Brain microvascular endothelial cell (primary cell): ENCODE measurements at places on chromosomes 5 and 9.

DNA sequence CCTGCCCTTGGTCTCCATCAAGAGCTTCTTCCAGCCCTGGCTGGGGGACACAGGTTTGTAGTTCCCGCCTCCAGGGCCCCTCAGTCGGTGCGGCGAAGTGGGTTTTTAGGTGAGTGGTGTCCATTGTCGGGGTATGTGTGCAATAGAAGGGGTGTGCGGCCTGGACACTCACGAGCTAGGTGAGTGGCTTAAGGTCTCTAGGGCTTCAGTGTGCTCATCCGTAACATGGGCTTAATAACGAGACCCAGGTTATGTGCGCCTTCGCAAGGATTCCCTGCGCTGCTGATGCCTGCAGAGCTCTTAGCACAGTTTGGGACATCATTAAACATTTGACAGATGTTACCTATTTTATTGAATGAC lies 656 bp downstream of the CEP78 start:
- peak; percentile 3 for DNase-seq

- DNase-seq = no peak
Observed at GRCh38 chr9:29044959-29045358, 1471.7 kb upstream of the C9orf72 start.

DNA sequence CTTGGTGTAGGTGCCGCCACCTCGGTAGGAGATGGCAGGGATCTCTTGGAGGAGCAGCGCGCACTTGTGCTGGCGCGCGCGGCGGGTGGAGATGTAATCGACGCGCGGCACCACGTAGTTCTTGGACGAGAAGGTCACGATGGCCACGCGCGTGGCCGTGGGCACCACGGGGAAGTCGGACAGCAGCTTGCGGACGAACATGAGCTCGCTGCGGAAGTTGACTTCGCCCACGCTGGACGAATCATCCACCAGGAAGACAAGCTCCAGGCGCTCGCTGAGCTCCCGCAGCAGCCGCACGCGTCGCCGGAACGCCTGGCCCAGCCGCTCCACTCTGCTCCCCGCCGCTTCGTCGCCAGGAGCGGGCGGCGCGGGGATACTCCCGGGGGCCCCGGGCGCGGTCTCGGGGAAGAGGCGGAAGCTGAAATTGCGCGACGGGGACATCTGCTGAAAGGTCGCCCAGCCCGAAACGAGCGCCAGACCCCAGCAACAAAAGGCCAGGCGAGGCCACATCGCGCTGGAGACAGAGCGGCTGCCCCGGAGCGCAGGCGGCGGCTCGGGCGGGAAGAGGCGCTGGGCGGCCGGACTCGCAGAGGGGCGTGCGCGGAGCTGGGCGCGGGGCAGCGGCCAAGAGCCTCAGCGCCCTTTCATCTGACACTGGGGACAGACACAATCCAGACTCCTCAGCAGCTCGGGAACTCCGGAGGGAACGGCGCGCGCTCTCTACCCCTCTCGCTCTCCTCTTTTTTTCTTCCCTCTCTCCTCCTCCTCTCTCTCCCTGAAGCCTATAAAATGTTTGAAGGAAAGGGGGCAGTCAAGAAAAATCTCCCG lies at the start of gene SVEP1:
Gene SVEP1 (minus strand): TSS at position 708 of the 828 bp plus-strand sequence. CDS start 198 bp downstream, at position 510.
- peak; percentile 44 for DNase-seq

GRCh38 chr9:130842545-130842944 lies 7.5 kb downstream of the ABL1 start:
- DNase-seq = no peak

GRCh38 chr5:72366324-72366976 lies 46.3 kb downstream of the PTCD2 start:
- peak; percentile 83 for DNase-seq

DNA sequence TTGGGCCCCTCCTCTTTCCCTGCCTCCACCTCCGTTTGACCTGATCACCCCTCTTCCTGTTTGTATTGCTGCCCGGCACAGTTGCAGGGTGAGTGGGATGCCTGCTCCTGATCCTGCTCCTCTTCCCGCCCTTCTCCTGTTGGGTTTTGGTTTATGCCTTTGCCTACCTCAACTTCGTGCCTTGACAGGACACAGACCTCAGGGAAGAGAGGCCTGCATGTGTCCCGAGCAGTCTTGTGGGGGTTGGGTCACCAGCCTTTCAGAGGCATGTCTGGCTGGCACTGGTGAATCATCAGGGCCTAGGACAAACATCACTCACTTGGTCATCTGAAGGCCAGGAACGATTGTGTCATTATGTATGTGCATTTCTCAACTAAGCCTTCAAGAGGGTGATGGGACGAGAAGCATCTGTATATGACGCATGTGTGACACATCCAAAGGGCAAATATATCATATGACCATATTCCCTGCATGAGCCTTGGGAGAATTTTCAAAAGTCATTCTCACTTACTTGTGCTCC lies 56.9 kb downstream of the NPR3 start:
- DNase-seq = peak; percentile 96

DNA sequence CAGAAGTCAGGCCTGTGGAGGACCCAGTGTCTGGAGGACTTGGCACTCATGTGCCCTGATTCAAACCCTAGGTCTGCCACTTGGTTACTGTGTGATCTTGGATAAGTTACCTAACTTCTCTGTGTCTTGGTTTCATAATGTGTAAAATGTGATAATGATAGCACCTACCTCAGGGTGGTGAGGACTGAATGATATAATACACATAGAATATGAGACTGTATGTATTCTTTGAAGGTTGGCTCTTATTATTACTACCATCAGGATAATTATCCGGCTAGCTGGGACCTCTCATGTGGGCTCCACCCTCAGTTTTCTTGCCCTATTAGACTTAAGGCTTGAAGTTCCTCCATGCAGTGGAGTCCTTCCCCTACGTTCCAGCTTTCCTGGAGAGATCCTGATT lies 172.2 kb downstream of the COL23A1 start:
- no peak for DNase-seq

GRCh38 chr9:6307551-6308096 lies 20.6 kb upstream of the TPD52L3 start:
- DNase-seq = no peak

DNA sequence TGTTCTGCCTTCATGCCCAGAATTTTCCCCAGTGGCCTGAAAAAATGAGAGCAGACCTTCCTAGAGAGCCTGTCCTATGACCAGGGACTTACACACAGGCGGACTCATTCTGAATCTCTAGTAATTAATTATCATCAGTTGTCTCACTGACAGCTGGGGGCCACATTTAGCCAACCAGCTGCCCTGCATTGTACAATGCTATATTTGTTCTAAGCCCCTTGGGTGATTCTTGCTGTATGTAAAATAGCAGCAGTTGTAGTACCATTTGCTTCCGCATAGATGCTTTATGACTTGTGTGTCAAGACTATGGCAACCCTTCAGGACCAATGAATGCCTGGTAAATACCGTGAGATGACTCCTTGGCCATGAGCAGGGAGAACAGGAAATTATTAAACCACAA lies 415.4 kb upstream of the SEMA6A start:
- DNase-seq = no peak

DNA sequence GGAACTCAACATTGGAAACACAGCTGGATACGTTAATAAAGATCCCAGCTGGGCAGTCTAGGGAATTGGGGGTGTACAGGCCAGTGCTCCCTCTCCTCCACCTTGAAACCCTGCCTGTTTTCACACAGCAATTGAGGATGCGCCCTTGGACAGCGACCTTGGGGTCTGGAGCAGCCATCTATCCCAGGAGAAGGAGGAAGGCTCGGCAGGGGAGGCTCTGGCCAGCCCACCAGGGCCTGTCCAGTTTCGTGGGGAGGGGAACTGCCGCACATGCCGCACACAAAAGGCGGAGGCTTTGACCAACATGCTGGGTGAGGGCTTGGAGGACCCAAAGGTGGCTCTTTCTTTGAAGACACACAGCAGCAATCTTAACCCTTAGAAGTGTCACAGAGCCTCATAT lies 1.4 kb downstream of the COL23A1 start:
- DNase-seq = no peak

DNA sequence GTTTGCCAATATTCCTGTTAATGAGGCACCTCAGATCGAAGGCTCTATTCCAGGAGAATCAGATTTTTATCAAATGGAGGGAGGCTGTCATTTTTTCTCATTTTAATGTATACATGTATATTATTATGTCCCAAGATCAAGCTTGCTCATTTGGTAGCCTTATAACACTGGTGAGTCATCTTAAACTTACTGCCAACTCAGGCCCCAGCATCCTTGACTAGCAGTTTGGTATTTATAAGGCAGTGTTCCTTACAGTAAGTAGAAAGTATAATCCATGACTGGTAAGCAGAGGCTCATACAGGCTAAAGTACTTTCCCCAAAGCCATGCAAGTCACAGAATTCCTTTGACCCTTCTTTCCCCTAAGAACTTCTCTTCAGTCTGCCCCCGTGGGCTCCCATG lies 90.7 kb upstream of the NR3C1 start:
- DNase-seq = peak; percentile 79

DNA sequence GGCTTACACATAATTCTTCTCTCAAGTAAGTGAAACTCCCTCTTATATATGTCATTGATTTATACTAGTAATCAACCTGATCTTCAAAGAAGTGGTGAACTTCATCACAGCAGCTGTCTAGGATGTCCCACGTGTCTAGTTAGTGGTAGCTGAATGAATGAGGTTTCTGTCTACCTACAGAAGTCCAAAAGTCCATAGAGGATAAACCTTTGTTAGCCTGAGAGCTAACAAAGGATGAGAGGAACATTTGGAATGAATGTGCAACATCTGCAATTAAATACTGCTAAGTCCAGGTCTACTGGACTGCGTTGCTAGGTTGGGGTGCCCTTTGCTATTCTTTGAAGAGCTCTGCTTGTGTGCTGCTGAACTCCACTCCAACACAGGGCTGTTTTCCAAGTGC lies 213.8 kb upstream of the DAP start:
- DNase-seq = no peak

- DNase-seq = peak; percentile 63
Observed at GRCh38 chr5:16866795-16867576, 69.1 kb downstream of the MYO10 start.

- DNase-seq = no peak
Observed at GRCh38 chr9:126750941-126751725, 53.7 kb upstream of the ZBTB43 start.

DNA sequence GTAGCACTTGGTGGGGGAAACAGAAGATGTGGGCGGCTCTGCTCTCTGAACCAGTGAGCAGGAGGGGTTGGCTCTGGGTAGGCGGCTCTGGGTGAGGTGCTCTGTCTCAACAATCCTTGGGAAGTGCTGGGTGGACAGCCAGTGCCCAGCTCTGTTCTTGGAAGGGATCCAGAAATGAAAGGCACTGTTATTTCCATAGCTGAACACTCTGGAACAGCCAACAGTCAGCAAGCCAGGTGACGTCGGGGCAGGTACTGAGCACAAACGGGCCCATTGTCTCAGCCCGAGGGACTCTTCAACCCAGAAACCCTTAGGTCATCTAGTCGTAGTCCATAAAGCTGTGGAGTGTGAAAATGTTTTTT lies 36.3 kb downstream of the OLFM1 start:
- DNase-seq = no peak

DNA sequence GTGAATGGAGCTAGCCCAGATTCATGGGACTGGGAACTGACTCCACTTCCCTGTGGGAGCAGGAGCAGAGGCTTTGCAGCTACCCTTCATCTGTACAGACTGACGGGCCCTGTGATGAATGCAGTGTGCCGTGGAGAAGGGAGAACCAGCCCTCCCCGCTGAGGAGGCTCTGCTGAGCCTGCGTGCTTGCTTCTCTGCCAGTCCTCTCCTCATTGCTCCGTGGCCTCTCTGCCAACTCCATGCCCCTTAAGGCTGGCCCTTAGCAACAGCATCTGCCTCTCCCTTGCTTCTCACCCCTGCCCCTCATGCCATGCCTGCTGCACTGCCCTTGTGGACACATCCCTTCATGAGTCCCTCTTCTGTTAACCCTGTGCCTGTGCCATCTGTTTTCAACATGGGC lies 53.6 kb downstream of the GADD45G start:
- no peak for DNase-seq

- DNase-seq = no peak
Observed at GRCh38 chr5:155040984-155041653, 27.6 kb downstream of the KIF4B start.

DNA sequence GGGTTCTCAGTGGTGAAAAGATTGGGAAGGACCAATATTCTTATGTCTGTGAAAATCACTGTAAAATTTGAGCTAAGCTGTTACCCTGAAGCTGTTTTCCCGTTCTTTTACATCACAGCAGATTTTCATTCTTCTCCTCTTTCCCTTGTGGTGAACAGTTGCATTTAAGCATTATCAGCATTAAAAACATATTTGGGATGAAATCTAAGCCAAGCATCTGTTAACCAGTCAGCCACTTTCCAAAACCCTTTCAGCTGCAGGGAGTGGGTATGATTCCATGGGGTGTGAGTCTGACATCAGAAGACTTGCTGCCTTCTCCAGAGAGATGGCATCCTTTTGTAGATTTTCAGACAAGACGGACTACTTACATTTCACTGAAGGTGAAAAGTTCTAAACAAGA lies 97.2 kb downstream of the TRIO start:
- DNase-seq = no peak

GRCh38 chr9:125391704-125392103 lies 130.1 kb downstream of the GAPVD1 start:
- no peak for DNase-seq

DNA sequence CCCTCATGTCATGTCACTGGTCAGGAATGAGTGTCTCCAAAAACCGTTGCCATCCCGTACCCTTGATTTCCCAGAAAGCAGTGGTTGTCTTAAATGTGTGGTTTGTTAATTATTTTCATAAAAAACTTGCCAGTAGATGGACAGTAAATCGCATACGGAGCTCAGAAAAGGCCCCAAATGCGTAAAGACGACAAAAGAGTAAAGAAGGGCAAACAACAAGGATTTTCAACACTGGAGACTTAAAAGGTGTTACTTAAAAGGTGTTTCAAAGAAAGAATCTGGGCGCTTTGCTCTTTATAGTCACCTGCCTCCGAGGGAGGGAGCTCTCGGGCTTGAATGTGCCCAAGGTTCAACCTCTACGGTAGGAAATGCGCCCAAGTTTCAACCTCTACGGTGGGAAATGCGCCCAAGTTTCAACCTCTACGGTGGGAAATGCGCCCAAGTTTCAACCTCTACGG lies 734 bp downstream of the KIF27 start:
- DNase-seq = no peak

DNA sequence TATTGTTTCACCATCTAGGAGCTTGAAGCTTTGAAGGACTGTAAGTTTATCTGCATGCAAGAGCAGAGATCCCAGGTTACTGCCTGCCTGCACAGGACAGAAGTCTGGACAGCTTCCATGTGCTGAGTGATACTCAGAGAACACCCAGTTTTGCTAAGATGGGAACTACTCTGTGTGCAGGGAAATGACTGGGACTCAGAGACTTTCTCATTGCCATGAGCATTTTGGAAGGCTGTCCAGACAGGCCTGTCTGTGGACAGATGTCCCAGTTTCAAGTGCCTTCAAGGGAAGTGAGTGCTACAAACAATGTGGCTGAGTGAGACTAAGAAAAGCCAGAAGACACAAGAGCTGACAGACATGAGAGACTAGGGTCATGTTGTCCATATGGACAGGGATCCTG lies 19.2 kb upstream of the ZNF131 start:
- no peak for DNase-seq

- no peak for DNase-seq
Observed at GRCh38 chr9:80701061-80701460, 988.3 kb downstream of the TLE1 start.

GRCh38 chr5:164010900-164011299 lies 505.5 kb downstream of the MAT2B start:
- no peak for DNase-seq

- no peak for DNase-seq
Observed at GRCh38 chr9:18487611-18488010, 13.7 kb downstream of the ADAMTSL1 start.

- no peak for DNase-seq
Observed at GRCh38 chr9:14220256-14220655, 93.7 kb downstream of the NFIB start.
